Activated CD4-positive, alpha-beta T cell treated with anti-CD3 and anti-CD28 coated beads for 1 hour (primary cell): ENCODE measurements at places on chromosomes 2 and 18.

DNA sequence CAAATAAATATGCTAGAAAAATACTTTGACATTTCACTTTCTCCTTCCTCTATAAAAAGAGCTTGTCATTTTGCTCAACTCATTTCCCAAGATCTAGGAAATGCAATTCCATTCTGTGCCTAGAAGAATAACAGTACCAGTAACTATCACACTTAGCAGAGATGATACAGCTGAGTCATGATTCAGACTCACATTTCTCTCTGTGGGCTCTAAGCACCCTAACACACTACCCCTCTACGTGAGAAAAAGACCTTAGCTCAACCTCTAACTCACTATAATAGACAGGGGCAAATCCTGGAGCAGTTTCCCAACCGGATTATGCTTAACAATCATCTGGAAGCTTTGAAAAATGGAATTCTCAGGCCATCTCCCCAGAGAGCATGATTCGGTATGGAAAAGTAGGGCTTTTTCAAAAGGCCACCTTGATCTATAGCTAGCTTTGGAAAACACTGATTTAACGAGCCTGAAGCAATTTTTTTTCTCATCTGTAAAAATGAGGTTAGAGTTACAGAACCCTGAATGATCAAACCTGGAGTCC, 1312.3 kb upstream of the PIK3C3 start:
- no peak for DNase-seq

DNA sequence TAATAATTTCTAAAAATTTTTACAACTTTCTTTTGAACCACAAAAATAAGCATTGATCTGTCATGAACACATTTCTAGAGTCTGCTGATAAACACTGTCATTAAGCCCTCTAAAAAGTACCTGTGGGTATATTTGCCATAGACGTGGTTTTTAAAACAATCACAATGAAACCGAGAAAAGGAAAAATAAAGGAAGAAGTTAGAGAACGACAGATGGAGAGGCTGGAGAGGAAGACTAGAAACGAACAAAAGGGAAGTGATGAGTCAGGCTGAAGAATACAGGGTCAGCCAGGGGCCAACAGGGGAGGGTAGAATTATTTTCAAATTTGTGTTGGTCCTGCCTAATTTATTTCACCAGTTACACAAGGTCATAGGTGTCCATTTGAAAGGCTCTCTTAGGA, 62.0 kb downstream of the MYL12B start:
- no peak for DNase-seq

DNA sequence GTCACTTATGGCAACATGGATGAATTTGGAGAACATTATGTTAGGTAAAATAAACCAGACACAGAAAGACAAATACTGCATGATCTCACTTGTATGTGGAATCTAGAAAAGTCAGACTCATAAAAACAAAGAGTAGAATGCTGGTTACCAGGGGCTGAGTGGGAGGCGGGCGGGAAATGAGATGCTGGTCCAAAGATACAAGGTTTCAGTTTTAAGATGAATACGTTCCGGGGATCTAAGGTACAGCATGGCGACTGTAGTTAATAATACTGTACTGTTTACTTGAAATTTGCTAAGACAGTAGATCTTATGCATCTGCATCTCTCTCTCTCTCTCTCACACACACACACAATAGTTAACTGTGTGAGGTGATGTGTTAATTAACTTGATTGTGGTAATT, 14.2 kb downstream of the FAM110C start:
- no peak for DNase-seq

- DNase-seq: no peak
Measured at GRCh38 chr2:37916512-37917082, 8.5 kb upstream of the RMDN2 start.

GRCh38 chr18:58865701-58866065, 1.0 kb downstream of the ZNF532 start:
- no peak for DNase-seq

DNA sequence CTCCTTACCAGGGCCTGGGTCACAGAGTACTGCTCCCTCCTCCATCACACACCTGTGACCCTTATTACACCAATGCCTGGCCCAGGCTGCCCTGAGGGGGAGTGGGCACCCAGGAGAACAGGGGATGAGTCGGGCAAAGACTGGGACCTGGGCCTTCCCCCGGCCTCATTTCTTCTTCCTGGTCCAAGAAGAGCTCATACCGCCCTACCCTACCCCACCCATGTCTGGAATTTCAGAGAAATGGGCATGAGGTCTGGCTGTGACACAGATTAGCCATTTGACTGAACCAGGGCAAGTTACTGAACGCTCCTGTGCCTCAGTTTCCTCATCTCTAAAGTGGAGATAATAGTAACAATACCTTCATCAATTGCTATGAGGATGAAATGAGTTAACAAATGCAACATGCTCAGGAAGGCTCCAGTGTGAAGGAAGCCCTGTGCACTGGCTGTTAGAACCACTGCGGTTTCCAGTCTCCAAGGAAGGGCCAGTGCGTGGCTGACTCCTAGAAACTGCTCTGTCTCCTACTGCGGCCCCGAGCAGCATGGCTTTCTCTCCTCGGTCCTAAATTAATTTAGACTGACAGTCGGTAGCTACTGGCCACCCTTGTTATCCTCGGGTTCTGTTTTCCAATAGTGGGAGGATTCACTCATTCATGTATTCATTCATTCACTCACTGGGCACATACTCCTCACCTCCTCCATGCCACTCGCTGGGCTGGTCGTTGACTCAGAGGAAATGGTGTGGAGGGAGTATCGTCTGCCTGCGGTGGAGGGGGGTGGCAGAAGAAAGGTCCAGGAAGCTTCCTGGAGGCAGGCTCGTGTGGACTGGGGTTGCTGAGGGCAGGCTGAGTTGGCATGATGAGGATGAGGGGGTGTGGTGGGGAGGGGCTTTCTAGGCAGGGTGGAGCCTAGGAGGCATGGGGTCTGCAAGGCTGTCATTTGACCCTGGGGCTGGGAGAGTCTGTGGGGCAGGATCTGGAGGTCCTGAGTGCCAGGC, 175.6 kb downstream of the GLI2 start:
- DNase-seq: no peak

GRCh38 chr2:71602581-71602980, 149.2 kb downstream of the DYSF start:
- no peak for DNase-seq

- DNase-seq: no peak
Measured at GRCh38 chr2:135662088-135662487, 79.6 kb upstream of the UBXN4 start.

DNA sequence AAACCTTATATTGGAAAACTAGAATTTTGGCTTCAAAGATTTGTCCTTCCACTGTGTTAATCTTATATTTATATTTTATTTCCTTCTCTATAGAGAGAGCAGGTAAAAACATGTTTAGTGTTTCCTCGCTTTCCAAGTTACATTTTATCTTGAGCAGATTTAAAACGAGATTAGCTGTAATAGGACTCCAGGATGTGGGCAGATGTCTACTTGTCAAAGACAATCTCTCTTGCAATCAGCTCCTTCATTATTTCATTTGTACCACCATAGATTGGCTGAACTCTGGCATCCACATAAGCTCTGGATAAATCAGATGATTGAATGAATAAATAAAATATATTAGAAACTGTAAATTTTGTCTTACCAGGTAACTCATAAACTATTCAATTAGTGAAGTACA, 17.5 kb upstream of the KANSL1L start:
- DNase-seq: no peak

DNA sequence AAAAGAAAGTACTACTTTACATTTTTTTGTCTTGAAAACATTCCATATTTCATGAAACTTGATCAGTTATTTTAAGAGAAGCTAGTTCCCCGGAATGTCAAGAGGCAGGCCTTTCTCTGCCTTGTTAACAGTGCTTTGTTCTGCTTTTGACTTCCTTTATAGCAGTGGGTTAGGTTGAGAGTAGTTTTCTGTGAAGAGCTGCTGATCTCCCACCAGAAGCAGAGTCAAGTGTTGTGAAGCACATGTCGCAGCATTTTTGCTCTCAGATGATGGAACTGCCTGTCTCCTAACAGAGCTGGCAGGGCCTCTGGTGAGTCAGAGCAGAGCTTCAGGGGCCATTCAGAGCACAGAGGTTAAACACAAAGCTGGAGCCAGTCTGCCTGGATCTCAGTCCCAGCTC, 871.8 kb downstream of the SLC4A3 start:
- no peak for DNase-seq

DNA sequence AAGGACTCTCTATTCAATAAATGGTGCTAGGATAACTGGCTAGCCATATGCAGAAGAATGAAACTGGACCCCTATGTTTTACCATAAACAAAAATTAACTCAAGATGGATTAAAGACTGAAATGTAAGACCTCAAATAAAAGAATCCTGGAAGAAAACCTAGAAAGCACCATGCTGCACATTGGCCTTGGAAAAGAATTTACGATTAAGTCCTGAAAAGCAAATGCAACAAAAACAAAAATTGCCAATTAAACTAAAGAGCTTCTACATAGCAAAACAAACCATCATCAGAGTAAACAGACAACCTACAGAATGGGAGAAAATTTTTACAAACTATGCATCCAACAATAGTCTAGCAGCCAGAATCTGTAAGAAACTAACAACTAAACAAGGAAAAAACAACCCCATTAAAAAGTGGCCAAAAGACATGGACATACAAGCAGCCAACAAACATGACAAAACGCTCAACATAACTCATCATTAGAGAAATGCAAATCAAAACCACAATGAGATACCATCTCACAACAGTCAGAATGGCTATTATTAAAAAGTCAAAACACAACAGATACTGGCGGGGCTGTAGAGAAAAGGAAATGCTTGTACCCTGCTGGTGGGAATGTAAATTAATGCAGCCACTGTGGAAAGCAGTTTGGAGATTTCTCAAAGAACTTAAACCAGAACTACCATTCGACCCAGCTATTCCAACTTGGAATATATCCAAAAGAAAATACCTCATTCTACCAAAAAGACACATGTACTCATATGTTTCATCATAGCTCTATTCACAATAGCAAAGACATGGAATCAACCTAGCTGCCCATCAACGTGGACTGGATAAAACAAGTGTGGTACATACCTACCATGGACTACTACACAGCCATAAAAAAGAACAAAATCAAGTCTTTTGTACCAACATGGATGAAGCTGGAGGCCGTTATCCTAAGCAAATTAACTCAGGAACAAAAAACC, 30.6 kb downstream of the SEPTIN10 start:
- DNase-seq: no peak

GRCh38 chr2:98300141-98300874, 45.9 kb upstream of the CNGA3 start:
- no peak for DNase-seq

- no peak for DNase-seq
Measured at GRCh38 chr2:122831649-122832048, 1076.2 kb downstream of the TSN start.

GRCh38 chr2:27965841-27966240, 75.3 kb downstream of the BABAM2 start:
- DNase-seq: no peak

- no peak for DNase-seq
Measured at GRCh38 chr2:139631966-139632365, 851.8 kb upstream of the NXPH2 start.

DNA sequence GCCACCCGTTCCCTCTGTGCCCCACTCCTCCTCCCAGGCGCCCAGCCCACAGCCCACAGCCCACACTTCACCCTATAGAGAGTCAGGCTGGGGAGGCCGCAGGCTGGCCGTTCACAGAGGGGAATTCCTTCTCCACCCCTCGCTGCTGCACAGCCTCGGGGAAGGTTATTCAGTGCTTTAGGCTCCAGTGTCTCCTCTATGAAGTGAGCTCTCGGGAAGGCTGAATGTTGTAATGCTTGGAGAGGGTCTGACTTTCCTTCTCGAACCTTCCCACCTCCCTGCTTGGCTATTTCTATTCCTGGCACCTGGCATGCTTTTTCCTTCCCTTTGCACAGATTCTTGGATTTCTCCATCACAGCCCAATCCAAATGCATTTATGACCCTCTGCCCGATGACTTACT, 62.5 kb upstream of the SMAD7 start:
- DNase-seq: no peak

GRCh38 chr2:125169764-125170146, 1144.7 kb downstream of the CNTNAP5 start:
- DNase-seq: no peak

GRCh38 chr2:133194362-133194655, 374.0 kb downstream of the NCKAP5 start:
- DNase-seq: no peak

DNA sequence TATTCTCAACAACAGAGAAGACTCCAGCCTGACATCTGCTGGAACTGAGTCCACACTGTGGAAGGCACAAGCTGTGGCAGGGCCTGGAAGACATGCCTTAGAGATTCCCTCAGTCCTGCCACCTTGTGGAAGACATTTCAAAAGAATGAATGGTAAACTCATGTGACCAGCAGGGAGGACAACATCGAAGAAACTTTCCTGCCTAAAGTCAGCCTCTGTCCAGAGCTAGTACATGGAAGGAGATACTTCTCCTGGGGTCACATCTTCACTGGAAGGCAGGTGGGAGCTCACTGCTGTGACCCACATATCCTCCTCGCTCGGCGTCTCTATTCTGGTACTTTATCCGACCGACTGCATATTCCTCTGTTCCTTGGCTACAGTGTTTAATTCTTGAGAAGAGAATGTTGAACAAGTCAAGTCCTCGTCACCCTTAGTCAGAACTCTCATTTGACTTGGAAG, 59.5 kb downstream of the PUM2 start:
- no peak for DNase-seq

DNA sequence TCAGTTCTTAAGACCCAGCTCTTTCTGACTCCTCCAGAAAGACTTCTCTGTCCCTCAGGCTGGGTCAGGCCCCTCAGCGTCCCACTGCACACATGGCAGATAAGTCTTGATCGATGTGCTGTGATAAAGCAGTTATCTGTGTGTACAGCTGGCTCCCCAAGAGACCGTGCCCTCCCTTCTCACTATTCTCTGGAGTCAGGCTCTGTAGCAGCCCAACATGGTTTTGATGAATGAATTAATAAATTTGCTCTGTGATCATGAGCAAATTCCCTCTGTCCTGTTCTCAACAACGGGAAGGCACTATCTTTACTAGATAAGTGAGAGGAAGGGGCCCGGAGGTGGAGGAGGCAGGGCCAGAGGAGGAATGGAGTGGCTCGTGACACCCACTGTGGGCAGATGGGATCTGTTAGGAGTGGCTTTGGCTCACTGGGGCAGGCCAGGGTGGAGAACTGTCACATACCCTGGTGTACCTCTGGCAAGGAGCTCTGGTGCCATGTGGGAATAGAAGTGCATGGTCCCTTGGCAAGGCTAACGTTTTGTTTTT, 48.3 kb downstream of the ZFP36L2 start:
- no peak for DNase-seq

GRCh38 chr2:104863146-104863467, 9.2 kb downstream of the POU3F3 start:
- DNase-seq: no peak

- no peak for DNase-seq
Measured at GRCh38 chr2:184004948-184005672, 593.2 kb upstream of the ZNF804A start.

- DNase-seq: no peak
Measured at GRCh38 chr2:39821871-39822270, 42.8 kb upstream of the THUMPD2 start.

DNA sequence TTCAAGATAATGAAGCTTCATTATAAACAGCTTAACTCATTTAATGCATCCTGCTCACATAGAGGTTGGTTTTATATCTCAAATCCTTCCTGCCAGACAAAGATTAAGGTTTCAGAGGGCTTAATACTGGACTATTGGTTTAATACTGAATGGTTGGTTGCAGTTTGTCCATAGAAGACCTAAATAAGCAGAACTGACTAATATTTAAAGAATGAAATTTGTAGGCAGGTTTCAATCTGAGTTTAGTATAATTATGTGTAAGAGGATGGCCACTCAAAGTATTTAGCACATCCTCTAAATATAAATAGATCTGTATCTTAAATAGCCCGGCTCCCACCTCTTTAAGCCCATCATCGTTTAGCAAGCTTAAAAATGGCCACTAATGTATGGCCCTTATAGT, 92.5 kb downstream of the EPB41L5 start:
- DNase-seq: no peak

- no peak for DNase-seq
Measured at GRCh38 chr18:58413667-58414628, 214.9 kb downstream of the ALPK2 start.
